ENCODE measurements at places on chromosomes 7 and 10.

- DNase-seq: peak; percentile 50
Observed at GRCh38 chr10:11017000-11017569, 587 bp upstream of the CELF2 start.

DNA sequence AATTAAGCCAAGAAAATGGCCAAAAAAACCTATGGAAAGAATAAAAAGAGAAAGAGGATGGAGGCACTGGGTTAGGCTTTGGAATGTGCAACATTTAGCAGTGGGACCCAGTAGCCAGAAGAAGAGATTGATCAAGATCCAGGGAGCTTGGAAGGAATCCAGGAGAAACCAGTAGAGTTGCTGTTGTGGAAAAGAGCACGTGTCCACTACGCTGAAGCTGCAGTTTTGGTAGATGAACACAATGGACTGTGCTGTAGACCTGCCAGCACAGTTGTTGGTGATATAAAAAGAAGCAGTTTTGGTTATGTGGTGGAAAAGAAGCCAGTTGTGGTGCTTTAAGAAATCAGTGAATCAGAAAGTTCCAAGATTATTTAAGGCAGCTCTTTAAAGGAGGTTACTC is 802.2 kb upstream of the POM121L12 start:
- no peak for DNase-seq

DNA sequence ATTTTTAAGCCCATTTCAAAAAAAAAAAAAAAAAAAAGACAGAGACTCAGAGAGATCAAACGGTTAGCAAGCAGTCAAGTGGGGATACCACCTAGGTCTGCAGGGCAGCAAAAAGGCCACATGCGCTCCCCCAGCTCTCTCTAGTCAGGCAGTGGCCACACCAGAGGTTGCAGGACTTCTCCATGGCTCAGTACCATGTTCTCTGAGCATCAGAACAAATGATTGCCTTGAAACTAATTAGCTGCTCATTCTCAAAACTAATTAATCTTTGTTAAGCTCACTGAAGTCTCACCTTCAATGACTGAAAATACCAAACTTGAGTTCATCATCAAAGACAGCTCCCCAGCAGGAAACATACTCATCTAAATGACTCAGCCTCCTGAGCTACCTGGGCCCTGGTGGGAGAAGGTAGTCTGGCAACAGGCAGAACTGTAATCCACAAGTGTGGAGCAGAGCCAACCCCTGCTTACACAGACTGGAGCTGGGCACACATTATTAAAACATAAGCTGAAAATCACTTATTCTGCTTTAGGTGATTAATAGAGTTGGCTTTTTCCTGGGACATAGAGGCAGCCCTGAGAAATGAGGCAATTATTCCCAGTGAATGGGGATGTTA is 319.6 kb downstream of the GRID1 start:
- DNase-seq: peak; percentile 54

DNA sequence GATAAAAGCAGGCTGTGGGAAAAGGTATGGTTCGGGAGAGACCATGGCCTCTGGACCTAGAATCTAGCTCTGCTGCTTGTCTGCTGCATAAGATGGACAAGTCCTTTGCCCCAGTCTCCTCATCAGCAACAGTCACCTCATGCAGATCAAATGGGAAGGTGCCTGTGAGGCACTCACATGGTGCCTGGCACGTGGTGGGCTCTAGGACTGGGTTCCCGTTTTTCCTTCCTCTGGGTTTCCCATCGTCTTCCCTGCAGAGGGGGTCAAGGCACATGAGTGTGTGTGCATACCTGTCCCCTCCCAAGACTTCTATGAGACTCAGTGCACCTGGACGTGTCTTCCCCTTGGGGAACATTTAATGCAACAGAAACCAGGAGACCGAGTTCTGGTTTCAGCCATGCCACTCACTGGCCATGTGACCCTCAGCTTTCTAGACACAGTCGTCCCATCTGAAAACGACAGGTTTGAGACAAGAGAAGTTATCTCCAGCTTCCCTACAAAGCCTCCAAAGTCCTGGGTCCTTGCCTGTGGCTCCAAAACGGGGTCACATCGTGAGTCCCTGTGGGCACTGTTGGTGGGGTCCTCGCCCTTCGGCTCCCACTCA is 95.9 kb upstream of the NPTX2 start:
- DNase-seq: no peak

- no peak for DNase-seq
Observed at GRCh38 chr7:42770114-42770513, 141.8 kb downstream of the C7orf25 start.

DNA sequence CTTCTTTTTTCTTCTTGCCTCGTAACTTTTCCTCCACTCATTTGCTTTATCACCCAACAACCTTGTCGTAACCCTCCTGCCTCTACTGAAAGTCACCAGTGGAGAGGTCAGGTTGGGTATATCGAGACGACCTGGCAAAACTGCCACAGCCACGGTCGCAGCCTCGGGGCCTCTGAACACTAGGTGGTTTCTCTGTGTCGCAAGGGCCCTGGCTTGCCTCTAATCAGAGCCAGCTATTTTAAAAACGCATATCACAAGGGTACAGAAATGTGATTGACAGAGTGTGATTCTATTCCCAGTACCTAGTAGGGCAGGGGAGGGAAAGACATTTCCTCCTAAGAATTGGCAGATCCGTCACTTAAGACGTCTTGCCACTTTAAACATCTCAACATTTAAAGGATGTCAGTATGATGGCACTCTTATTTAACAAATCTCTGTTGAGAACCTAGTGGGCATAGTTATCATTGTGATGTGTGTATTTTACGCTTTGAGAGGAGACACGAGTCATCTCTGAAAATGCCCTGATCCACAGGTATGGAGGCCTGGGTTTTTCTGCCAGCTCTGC is 197.5 kb downstream of the ARHGAP21 start:
- no peak for DNase-seq

DNA sequence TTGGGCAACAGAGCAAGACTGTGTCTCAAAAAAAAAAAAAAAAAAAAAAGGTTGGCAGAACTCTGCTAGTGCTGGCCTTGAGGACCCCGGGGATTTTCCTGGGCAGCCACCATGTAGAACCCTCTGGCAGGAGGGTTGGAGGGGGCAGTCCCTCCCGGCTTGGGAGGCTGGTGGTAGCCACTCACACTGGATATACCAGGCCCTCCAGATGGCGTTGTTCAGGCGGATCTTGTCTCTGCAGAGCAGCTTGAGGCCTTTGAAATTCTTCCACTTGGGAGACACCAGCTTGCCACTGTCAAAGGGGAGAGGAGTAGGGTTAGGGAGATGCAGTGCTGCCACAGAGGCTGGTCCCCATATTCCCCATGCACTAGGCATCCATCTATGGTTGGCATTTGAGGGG is 8.4 kb downstream of the MLXIPL start:
- no peak for DNase-seq

DNA sequence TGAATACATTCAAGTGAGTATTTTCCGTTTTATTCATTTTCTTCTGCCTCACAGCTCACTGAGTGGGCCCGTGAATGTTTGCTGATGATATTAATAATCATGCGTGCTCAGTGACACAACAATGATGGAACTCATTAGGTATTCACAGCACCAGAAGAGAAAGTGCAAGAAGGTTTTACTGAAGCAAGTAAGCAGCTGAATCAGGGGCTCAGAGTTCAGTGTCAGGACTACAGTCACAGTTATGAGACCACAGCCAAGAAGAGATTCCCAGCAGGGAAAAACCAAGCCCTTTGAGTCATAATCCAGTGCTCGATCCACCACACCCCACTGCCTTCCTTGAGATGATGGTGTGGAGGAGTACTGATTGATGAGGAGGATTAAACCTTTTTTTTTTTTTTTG is 247.4 kb downstream of the KIAA1217 start:
- DNase-seq: peak; percentile 95

DNA sequence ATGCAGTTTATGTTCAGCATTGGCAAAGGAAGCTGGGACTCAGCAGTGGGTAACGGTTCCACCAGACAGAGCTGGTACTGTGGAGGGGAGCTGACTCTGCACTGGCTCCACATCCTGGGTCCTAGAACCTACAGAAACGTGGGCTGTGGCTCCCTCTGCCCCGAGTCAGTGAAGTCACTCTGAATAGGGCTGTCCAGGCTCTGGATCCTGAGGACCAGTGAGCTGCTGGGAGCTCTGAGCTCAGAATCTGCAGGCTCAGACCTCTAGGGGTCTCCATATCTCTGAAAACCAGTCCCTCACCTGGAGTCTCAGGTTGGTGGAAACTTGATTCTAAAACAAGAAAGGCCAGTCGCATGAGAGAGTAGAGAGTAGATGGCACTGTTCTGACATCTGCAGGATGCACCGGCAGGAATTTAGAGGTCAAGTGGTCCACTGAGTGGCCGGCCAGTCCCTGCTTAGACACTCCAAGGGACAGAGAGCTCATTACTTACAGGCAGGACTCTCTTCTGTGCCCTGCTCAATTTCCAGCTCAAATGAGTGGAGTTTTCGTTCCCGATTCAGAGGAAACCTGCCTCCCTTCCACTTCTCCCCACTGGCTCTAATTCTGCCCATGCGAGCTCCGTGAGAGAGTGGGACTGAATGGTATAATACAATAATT is 18.6 kb downstream of the NPFFR1 start:
- DNase-seq: peak; percentile 33

- DNase-seq: peak; percentile 22
Observed at GRCh38 chr7:43880596-43880995, 11.3 kb upstream of the MRPS24 start.

DNA sequence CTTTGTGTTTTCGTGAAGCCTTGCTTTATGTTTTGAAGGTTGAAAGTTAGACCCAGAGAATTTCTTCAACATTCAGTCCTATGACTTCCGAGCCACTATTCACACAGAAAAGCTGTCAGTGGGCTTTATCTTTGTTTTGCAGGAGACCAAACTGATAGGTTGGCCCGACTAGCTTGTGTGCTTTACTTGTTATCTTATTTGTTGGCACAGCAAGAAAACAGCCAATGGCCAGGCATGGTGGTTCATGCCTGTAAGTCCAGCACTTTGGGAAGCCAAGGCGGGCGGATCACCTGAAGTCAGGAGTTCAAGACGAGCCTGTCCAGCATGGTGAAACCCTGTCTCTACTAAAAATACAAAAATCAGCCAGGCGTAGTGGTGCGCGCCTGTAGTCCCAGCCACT is 16.0 kb upstream of the GDI2 start:
- DNase-seq: no peak

DNA sequence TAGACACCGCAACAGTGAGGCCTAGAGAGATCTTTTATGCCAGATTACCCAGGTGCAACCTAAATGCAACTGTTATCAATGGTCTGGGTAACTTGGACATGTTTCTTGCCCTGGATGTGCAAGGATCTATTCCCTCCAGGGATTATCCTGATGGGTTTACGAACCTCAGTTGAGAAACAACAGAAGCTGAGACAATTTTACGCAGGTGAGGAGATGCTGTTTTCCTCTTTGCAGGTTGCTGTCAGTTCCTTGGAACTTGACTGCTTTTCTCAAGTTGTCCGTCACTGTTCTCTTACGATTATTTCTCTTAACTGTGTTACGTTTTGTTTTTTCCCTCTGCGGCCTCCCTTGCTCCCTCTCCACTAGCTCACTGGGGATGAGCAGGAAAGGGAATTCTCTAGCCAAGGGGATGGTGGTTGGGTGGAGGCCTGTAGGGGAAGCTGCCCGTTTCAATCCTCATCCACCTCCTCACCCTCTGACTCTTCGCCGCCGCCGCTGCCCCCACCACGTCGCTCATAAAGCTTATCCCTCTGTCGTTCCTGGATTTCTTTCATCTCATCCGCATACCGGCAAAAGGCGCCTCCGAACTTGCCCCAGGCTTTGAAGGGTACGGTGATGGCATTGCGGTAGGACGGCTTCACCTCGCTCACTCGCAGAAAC is 1.2 kb downstream of the PURB start:
- no peak for DNase-seq

- DNase-seq: peak; percentile 30
Observed at GRCh38 chr7:34675749-34676374, 17.8 kb downstream of the NPSR1 start.
